ENCODE measurements at places on chromosomes 11 and 22.

DNA sequence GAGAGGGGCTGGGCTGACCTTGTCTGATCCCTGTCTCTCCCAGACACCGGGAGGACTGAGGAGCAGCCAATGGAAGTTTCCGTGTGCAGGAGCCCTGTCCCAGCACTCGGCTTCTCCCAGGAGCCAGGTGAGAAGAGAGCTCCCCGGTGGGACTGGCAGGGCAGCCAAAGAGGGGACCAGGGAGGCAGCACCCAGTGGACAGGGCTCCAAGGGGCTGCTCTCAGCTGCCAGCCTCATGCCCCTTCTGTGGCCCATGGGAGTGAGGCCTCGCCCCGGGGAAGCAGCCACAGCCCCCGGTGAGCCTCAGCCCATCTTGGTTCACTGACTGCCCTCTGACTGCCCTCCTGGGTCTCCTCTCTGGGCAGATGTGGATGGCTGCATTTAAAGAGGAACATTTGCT lies 6.8 kb downstream of the SCO2 start:
- DNase-seq = no peak

GRCh38 chr22:42661985-42662831 lies 13.0 kb upstream of the CYB5R3 start:
- DNase-seq = no peak

DNA sequence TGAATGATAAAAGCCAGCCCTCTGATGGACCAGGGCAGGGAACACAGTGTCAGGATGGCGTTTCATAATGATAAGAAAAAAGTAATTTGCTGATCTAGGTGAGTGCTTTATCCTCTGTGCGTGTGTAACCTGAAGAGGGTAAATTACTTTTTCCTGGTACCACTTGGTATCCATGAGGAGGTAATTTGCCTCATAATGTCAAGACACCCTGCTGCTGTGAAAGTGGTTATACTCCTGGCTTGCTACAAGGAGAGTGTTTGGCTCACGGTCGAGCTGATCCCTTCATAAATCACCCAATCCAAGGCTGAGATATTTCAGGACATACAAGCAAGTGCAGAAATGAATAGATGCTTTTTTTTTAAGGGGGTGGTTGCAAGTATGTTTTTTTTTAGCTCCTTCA lies 207.2 kb upstream of the PGR start:
- DNase-seq = no peak

- no peak for DNase-seq
These were observed 11.8 kb downstream of the C11orf96 start for GRCh38 chr11:43954241-43954640.

DNA sequence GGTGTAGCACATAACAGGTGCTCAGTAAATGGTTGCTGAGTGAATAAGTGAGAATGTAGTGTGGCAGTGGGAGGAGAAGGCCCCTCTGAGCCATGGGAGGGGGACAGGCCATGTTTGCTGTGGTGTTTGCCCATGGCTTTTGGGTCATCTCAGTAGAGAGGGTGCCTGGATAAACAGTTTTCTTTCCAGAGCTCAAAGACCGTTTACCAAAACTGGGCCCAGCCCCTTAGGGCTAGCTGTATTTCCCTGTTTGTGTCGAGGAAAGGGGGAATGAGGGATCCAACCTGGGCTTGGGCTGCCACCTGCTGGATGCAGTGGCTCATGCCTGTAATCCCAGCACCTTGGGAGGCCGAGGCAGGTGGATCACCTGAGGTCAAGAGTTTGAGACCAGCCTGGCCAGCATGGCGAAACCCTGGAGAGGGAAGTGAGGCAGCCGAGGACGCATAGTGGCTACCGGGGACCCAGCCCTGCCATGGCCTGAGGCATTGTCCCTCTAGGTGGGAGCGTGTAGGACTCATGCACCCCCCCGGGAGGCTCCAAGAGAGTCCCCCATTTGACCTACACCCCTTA lies 8.7 kb upstream of the LTO1 start:
- DNase-seq = no peak

DNA sequence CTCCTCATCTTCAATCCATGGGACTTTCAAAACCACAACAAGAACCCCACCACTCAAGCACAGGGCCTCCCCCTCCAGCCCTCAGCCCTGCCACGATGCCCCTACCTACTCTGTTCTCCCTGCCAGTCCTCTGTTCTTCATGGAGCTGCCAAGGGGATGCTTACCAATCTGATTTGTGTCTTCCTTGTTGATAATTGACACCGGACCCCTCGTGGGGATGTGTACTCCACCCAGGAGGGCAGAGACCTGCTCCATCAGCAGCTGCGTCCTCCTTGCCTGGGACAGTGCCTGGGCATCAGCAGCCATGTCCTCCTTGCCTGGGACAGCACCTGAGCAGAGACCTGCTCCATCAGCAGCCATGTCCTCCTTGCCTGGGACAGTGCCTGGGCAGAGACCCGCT lies 1489.2 kb downstream of the TBC1D22A start:
- no peak for DNase-seq

- no peak for DNase-seq
These were observed 2.6 kb downstream of the CD44 start for GRCh38 chr11:35141571-35141971.

DNA sequence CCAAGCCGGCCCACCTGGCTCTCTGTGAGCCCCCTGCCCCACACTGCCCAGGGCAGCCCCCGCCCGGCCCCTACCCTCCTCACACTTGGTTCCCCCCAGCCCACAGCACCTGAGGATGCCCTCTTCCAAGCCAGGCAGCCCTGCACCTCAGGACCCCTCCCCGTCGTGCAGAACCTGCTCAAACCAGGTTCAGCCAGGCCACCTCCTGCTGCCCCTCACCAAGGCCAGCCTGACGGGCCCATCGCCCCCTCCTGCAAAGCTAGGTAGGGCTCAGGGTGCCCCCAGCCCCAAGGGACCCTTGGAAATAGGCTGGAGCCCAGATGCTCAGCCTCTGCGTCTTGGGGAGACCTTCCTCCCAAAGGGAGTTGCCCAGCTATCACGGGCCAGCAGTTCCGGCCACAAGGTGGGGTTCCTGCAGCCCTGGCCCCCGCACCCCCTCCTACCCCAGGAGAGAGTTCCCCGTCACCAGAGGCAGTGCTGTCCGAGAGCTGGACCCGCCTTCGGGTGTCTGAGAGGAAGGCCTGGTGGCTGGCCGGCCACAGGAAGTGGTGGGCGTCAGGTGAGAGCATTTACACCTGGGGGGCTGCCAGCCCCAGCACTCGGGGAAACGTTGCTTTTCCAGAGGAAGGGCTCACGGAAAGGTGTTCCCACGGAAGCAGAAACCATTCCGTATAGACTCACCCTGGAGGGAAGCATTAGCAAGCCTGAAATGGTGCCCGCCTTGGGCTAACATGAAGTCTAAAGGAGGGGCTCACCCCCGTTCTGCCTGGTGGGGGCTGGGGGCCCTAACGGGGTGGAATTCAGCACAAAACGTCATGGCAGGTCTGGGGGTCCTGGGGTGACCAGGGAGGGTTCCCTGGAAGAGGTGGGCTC lies 3.2 kb upstream of the SYT8 start:
- no peak for DNase-seq

GRCh38 chr11:117565709-117566108 lies 231.3 kb downstream of the DSCAML1 start:
- DNase-seq = no peak

GRCh38 chr22:17443405-17444203 lies 74.3 kb downstream of the CECR2 start:
- DNase-seq = no peak

DNA sequence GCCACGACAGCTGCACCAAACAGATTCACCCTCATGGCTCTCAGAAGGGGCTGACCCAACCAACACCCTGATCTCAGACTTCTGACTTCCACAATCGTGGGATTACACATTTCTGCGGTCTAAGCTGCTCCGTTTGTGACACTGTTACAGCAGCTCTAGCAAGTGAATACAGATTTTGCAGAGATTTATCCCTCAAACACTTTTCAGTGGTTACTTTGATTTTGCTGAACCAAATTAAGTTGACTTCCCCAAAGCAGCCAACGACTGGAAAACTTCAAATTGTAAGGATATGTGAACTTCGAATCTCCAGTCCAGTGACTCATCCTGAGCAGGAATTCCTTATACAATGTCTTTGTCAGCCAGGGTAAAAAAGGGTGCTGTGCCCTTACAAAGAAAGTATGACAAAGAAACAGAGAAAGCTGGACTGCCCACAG lies 14.8 kb upstream of the INCENP start:
- DNase-seq = no peak

- no peak for DNase-seq
These were observed 358 bp downstream of the OR52H1 start for GRCh38 chr11:5547982-5548381.

- no peak for DNase-seq
These were observed 134.1 kb downstream of the SLC17A6 start for GRCh38 chr11:22472306-22472705.

DNA sequence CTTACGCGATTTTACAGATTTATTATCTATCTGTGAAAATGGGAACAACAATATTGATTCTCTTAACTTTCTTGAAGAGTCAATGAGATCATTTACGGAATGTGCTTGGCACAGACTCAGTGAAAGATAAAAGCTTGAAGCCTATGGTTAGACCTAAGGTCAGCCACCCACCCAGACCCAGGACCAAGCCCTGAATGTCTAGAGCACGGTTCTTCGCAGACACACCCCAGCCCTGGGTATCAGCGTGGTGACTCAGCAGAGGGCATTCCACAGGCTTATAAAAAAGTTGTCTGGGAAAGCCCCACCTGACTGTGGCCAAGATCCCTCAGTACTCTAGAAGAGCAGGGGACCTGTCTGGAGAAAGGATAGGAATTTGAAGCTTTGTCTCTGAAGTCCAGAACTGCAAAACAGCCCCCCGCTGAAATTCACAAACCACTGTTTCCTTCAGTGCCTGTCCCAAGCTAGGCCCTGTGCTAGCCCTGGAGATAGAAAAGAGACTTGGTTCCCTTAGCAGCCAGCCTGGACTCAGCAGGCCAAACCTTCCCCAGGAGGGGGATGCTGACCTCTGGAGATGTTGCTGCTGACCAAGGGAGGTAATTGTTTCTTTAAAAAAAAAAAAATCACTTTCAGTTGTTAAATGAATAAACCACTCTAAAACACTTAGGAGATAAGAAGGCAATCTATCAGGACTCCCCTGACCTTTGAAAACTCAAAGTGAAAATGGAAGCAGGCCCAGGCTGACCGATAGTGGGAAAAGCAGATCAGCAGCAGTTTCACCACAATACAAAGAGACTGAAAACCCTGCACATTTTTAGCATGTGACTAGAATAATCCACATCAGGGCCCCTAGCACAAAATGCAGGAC lies 114.0 kb downstream of the ABTB2 start:
- DNase-seq = no peak

- no peak for DNase-seq
These were observed 4.7 kb downstream of the C11orf52 start for GRCh38 chr11:111923351-111923788.

- no peak for DNase-seq
These were observed 27.5 kb upstream of the POU2AF1 start for GRCh38 chr11:111406589-111406988.

- no peak for DNase-seq
These were observed 53.2 kb downstream of the TRIOBP start for GRCh38 chr22:37749831-37750595.

DNA sequence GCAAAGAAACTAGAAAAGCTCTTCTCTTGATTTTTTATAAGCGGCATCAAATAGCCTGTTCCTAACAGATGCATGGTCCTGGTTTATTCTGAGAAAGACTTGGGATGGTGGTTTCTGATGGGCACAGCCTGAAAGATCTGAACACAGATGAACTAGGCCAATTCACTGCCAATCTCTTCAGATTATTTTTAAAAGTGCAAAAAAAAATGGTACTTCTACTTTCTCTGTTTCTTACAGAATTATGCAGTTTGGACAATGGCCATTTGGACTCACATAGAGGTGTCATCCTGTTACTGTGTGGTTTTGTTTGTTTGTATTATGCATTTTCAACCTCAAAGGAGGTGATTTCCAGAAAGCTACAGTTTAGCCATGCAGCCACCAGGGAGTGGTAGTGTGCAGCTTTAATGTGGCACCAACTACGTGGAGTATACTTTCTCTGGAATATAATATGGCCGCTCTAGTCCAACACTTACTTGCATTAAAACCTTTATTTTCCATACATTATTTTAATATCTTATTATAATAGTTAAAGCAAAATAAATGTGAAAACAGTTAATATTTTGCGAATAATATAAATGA lies 469.8 kb upstream of the KIRREL3 start:
- no peak for DNase-seq

GRCh38 chr11:117229411-117229810 lies 2.5 kb downstream of the PCSK7 start:
- no peak for DNase-seq

GRCh38 chr11:115613986-115614632 lies 109.9 kb upstream of the CADM1 start:
- no peak for DNase-seq

DNA sequence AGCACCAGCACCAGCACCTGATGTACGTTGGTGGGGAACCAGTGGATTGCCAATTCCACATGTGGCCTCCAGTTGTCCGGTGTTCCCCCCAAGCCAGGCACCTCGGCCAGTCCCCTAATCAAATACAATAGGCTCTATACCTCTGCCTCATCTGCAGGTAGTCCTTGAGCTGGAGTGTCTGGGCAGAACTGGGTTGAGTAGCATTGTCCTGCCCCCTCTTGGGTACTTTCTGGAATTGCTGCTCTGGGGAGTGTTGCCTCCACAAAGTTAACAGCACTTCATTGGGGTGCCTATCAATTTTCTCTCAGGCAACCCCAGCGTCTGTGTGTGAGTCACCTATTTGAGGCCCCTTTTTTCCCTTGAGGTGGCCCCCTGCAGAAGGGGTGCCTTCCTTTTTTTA lies 413.0 kb upstream of the LARGE1 start:
- DNase-seq = no peak

Data from cortex of kidney (tissue), 1 donor.